Hippocampal formation (tissue), 2 donors: ENCODE measurements at places on chromosomes 2 and 18.
A peak's percentile ranks its signal among the peaks of the same experiment; 100 is the strongest.

GRCh38 chr2:42169874-42170521 lies 845 bp downstream of the EML4 start:
- no peak for DNase-seq

GRCh38 chr18:78721981-78722380 lies 257.6 kb upstream of the SALL3 start:
- no peak for DNase-seq

DNA sequence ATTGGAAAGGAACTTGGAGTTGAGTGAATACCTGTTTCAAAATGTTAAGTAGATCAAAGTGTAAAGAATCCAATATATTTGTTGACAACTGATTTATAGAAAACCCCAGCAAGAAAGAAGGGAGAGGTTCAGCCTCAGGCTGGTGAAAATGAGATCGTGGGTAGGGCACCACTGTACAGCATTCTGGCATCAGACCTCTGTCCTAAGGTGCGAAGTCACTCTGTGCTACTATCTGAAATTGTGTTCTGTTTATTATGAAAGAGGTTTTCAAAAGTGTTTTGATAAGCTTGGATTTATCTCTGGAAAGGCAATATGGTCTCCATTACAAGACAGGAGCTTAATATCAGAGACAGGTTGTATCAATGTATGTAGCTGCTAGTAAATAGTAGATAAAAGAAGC lies 80.5 kb upstream of the MAP4K3 start:
- no peak for DNase-seq

DNA sequence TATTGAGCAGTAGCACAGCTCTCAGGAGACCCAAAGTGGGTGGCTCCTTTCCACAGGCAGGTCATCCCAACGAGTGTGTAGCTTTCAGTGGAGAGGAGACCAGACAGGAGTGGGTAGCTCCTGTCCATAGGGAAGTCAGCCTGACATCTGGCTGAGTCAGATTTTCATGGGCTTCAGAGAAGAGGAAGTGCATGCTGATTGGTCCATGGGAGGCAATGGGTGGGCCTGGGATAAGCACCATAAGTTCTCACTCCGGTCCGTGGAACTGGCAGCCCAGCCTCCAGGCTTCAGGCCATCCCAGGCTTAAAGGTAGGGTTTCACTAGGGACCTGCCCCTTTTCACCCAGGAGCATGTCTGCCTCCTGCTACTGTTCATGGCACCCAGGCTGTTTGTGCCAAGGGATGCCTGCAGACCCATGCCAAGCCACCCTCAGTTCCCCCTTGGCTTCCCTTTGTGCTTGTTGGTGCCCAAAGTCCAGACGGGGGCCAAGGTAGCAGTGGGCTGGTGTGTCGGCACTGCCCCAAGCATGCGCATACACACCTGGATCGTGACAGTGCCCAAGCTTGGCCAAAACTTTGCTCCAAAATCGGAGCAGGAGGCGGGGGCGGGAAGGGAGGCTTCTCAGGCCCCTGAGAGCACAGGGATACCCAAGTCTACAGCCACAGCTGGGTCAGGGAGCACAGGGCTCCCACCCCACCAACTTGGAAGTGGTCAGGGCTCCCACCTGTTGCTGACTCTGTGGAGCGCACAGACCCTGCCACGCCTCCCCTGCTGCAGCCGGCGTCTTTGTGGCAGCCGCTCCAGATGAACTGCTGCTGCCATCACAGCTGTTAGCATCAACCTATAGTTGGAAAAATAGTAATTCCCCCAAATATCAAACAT lies 26.4 kb downstream of the MARCHF7 start:
- no peak for DNase-seq

- no peak for DNase-seq
Observed at GRCh38 chr18:4198956-4199355, 256.2 kb downstream of the DLGAP1 start.

DNA sequence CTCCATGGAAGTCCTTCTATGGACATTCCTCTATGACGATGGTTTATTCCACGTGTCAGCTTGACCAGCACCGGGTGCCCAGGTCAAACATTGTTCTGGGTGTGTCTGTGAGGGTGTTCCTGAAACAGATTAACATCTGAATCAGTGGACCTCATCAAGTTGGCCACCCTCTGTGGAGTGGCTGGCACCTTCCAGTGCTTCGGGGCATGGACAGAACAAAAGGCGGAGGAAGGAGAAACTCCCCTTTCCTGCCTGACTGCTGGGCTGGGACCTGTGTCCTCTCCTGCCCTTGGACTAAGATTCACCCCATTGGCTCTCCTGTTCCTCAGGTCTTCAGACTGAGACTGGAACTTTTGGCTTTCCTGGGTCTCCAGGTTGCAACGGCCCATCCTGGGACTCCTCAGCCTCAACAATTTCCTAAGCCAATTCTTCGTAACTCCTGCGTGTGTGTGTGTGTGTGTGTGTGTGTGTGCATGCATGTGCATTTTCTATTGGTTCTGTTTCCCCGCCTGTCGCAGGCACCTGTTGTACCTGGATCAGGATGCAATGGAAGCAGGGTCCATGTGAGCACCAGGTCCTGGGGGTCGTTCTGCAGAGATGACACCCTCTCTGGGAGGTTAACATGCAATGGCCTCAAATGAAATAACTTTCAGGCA lies 357.2 kb upstream of the SALL3 start:
- DNase-seq: no peak

DNA sequence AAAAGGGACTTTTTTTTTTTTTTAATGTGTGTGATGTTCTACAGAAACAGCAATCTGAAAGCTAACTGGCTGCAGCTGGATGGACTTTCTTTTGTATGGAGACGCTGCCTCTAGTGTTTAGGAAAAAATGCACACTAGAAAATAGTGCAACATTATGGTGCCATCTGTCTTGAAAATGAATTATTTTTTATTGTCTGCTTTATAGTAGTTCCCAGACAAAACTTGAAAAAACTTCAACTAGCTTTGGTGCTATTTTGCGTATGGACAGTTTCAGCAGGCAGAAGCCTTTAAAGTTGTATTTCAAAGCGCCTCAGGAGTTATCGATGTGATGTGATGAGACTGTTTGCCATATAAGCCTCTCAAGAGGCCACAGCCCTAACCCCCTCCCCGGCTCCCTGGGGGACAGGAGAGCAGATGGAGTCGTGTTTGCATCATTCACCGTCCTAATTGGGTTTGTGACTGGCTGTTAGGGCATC lies 86.9 kb downstream of the LTBP1 start:
- DNase-seq: peak; percentile 31

DNA sequence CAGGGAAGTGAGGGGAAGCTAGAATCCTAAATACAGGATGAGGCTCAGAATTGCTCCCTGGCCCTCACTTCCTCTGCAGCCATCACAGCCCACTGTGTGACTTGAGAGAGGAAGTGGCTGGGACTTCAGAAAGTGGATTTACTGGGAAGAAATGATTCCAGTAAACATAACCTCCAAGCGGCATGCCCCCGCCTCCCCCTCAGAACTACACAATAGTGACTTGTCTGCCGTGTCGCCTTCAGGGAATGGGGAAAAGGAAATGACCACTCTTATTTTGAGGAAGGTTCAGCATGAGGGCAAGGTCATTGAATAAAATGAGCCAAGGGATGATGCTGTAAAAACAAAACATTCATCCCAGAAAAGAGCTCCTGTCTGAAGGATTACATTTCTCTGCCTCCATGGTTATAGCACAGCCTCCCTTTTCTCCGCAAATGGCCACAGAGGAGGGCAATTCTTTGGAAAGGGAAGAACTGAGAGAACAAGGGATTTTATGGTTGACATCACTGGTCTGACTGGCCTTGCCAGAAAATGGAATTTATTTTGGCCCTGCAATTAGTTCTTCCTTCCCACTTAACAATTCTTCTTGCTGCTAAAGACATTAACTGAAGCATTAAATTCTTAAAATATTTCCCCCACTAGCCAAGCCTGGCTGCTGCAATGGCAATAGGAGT lies 78.9 kb upstream of the DAPL1 start:
- no peak for DNase-seq

GRCh38 chr2:152221839-152222238 lies 46.3 kb upstream of the STAM2 start:
- peak; percentile 45 for DNase-seq

DNA sequence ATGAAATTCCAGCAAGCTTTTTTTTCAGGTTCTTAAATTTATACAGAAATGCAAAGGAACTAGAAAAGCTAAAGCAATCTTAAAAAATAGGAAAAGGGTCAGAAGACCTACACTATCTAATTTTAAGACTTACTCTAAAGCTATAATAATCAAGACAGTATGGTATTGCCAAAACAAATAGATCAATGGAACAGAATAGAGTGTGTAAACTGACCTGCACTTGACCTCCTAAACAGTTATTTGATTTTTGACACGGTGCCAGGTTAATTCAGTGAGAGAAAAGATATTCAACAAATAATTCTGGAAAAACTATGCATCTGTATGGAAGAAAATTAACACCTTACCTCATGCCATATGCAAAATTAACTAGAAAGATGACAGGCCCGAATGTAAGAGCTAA lies 73.6 kb downstream of the OLA1 start:
- DNase-seq: no peak

- DNase-seq: peak; percentile 69
Observed at GRCh38 chr2:30231212-30231995, at the start of gene LBH. TSS of gene LBH (plus strand) at chr2:30231534. CDS start at chr2:30231739, 205 bp downstream.

DNA sequence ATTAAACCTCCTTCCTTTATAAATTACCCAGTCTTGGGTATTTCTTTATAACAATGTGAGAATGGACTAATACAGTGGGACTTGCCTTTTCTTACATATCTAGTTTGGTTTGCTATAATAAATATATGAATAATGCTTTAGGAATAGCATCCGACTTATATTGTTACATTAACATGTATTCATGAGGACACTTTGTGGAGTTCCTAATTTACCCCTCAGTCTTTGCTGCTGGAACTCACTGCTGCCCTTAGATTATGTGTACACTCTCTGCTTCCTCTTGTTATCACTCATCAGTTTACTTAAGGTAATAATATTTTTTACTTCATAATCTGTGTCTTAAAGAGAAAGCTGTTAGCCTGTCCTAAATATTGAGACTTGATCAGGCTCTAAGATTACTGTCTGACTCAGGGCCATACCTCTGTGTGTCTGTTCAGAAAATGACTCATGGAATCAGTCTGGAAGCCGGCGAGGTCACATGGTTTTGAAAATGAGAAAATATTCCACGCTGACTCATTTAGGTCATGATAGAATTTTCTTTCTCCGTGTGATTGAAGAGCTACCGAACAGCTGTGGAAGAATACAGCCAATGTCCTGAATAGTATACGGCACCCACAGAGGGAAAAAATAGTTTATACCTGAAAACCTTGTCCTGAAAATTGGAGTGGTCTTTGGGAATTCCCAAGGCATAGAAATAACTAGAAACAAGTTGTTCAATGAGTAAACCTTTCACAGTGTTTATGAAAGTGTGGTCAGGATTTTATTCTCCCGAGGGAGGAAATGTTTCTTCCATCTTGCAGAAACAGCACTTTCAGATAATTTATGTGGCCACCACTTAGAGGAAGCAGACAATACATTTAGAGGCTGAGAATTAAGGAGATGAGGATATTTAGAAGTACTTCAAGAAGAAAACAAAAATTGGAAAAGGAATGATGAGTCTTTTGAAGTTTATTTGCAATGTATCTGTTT lies 156.4 kb downstream of the DSEL start:
- DNase-seq: no peak

DNA sequence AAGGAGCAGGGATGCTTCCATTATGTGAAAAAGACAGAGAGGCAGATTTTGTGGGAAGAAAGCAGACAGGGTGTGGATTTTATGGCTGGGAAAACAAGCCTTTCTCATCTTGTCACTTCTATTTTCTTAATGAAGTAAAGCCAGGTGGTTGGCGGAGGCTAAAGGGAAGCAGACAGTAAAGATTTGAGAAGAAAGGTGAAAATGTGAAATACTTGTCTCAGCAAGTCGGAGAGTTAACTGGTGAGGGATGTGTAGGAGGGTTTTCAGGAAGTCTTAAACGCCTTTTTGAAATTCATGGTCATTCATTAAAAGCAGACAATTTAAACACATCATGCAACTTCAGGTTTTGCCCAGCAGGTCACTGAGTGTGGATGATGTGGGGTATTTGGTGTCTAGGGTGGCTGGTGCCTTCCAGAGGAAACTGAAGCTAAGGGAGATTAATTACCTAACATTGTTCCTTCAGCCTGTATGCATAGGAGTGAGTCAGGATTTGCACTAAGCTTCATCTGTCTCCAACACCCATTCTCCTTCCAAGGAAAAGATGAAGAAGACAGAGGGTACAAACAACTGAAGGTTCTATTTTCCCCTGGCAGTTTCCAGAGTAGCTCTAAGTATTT lies 20.7 kb downstream of the SLC14A2 start:
- DNase-seq: no peak

- DNase-seq: peak; percentile 39
Observed at GRCh38 chr18:32093102-32093511, 1.4 kb downstream of the RNF138 start.

DNA sequence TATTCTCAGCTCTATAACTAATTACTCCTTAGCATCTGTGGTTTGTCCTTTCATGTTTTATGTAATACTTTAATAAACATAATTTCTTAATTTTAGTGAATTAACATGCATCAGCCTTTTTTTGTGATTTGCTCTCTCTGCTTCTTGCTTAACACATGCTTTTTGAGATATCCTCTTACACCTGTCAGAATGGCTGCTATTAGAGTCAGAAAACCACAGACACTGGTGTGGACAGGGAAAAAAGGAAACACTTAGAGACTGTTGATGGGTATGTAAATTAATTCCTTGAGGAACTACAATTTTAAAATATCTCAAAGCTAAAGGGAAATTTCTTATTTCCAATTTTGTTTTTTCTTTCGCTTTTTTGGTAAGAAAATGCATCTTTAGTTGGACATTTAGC lies 549.0 kb downstream of the ZNF804A start:
- DNase-seq: no peak

DNA sequence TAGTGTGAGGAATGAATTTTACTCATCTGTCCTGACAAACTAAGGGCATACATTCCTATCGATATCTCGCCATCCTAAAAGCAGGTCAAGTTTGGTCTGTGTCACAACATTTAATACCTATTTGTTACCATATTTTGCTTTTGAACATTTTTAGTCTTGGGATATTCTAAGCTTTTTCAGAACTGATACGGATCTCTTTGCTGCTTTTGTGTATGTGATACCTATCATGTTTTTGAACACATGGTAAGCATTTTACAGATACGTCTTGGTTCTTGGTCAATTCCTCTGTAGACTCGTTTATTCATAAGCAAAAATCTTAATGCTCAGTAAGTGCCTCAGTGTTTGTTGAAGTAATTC lies 592 bp downstream of the ZNF397 start:
- DNase-seq: no peak

GRCh38 chr2:468648-469336 lies 180.9 kb upstream of the ALKAL2 start:
- DNase-seq: no peak

DNA sequence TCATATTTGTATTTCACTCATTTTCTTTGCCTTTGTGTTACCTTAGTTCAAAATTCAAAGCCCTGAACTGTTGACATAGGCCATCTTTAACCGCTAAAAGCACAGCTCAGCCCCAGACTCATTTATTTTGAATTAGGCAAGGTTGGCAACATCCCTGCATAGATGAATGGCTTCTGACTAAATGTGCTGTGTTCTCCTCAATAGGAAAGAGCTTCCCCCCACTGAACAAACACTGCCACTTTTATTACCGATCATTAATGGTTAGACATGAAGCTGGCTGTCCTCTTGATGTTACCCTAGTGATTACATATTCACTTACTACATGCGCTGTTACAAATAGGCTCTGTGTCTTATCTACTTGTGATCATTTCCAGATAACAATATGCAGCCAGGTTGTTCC lies 170.7 kb downstream of the ADCYAP1 start:
- no peak for DNase-seq
